ENCODE measurements at places on chromosomes 1 and 21.

DNA sequence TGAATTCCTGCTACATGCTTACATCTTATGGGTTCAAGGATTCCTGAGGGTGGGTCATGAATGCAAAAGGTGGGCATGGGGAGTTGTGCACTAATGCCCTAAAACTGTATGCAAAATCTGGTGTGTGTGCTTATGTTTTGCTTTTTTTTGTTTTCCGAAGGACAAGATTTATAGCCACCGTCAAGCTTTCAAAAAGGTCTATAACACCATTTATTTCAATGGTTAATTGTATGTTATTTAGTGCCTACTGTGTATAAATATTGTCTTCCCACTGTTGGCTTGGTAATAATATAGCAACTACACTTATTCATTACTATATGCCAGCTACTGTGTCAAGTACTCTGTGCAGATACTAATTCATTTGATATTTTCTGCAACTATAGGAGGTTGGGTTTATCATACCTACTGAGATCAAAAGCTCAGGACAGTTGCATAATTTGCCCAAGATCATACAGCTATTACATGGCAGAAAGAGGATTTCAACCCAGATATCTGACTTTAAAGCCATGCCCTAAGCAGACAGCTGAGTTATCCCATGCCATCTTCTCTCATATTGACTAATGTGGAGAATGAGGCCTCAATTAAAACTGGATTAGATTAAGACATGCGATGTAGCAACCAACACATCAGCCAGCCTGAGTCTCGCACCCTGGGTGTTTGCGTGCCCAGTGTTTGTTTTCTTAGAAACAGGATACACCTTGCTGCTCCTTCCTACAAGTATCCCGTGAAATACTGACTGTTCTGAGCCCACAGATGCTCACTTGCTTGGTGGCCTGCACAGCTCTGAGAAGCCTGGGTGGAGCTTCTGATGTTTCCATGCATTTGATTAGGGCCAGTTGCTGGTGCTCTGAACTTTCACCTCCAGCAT lies 34.6 kb downstream of the GADD45A start:
- DNase-seq: no peak

DNA sequence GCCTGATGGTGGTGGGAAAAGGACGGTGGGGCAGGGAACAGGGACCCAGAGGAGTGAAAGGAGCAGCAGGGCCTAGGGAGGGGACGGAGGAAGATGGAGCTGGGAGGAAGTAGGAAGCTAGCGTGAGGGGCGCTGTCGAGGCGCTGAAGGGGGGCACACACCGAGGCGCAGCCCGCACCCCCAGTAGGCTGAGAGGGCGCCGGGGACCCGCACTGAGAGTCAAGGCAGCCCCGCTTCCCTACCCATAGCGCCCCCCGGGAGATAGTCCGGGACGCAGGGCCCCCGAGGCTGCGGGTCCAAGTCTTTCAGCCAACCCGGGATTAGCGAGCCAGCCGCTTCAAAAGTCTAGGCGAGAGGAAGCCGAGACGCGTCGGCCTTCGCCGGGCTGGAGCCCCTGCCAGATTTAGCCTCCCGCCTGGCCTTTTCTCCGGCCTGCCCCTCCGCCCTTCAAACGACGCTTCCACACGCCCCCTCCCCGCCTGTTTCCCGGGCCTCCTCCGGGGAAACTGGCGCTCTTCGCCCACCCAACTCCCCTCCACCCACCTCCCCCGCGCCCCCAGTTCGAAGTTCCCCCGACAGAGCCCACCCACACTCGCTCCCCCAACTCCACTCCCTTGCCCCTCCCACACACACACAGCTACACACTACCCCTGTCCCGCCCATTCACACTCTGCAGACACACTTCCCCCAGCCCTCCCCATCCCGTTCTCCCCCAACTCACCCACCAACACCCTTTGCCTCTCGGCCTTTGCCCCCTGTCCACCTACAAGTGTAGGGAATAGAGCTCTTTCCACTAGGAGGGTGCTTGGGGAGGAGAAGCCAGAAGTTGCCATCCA lies 7.8 kb upstream of the PROX1 start:
- no peak for DNase-seq

DNA sequence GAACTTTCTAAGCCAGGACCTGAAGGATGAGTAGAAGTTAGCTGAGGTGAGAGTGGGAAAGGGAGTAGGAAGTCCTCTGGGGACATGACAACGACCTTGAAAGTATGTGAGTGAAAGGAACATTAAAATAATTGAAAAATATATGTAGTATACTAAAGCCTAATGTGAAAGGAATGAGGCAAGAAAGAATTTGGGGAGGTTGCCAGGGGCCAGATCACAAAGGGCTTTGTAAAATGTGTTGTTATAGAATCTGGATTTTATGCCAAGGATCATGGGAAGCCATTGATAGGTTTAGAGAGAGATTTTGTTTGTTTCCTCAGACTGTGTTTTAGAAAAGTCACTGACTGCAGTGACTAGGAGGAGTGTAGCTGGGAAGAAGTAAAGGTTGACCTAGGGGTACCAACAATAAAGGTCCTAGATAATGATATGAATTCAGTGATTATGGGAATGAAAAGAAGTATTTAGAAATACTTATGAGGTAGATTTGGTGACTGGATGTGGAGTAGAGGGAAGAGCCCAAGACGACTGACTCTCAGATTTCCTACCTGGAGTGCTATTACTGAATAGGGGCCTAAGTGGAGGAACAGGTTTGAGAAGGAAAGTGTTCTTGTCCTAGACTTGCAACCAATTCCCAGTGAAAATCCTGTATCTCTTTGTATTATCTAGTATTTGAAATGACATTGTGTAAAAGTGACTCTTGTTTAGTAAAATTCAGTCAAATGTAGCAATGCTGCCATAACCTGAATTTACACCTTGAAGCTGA lies 179.8 kb downstream of the PHTF1 start:
- no peak for DNase-seq

DNA sequence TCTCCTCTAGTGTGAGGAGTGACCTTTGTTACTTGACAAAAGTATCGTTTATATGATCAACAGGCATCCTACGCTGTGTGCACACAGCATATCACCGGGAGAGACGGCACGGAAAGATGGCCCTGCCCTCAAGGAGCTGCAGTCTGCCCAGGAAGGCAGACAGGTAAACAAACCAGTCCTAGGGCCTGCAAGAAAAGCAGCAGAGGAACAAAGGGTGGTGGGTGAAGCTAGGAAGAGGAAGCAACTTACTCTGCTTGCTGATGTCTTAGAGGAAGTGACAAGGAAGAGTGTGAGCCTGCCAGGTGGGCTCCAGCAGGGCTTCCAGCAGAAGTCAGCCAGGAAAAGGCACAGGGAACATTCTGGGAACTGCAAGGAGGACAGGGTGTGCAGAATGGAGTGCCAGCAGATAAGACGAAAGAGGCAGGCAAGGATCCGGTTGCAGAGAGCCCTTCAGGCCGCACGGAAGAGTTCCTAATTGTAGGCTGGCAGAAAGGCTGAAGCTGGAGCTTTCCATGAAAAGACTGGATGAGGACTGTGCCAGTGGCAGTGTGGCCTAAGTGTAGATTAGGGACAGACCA lies 106.7 kb downstream of the SLC45A1 start:
- DNase-seq: no peak

DNA sequence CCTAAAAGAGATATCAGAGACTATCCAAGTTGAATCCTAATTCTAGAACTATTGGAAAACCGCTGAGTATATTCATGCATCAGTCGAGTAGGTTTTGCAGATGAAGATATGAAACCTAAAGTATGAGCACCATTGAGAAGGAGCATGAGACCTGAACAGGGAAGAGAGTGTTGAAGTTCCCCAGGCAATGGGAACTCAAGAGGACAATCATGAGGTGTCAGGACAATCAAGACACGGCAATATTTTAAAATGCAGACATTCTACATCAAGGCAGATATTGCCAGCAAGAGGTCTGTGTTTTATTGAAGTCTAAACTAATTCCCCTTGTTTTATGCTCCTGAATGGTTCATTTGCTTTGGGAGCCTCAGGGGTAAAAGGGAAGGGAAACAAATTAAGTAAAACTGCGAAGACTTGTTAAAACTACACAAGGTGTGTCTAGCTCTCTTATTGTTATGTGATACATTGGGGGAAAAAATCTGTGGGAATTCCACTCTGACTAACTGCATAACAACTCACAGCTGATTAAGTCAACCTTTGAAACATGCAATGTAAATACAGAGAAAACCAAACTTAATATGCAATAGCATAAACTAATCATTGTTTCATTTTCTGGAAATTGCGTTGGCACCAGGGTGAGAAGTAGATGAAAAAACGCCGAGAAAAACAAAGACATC lies 347.9 kb upstream of the ADGRL2 start:
- no peak for DNase-seq

DNA sequence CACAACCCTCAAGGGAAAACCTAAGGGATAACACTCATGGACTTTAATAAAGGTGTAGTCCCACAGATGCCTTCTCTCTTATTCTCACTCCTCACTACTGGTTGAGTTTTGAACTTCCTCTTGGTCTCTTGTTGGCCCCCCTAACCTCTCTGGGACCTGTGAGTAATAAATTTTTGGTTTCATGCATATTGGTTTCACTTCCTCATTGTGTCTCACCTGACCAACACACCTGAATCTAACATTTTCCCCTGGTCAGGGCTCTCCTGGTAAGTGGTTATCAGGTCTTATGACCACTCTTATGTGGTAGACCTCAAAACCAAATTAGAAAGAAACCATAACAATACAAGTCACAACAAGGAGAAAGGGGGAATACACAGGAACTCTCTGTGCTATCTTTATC lies 60.5 kb upstream of the PRMT6 start:
- DNase-seq: no peak

DNA sequence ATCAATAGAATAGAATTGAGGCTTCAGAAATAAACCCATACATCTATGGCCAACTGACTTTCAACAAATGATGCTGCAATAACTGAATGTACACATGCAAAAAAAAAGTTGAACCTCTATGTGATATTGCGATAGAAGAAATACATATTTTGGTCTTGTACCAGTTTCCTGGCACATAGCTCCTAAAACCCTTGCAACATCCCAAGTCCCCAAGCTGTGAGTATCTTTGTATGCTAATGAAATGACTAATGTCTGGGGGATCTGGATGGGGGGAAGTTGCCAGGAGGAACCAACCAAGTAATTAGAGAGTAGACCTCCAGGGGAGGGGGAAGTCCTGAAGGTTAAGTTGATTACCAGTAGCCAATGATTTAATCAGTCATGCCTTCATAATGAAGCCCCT lies 24.4 kb downstream of the BLZF1 start:
- DNase-seq: no peak

- DNase-seq: peak; percentile 65
Observed at GRCh38 chr21:46459024-46459355, 299 bp downstream of the DIP2A start.

DNA sequence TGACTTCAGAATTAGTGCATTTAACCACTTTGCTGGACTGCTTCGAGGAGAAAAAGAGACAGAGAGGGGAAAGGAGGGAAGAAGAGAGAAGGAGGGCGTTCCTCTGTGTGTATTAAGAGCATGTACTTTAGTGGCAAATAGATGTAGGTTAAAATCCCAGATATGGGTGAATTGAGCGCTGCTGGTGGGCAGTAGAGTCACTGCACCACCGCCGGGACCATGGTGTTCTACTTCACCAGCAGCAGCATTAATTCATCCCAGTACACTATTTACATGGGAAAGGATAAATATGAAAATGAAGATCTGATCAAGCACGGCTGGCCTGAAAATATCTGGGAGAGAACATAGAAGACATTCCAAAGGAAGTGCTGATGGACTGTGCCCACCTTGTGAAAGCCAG lies 20.9 kb upstream of the PPIE start:
- DNase-seq: no peak

DNA sequence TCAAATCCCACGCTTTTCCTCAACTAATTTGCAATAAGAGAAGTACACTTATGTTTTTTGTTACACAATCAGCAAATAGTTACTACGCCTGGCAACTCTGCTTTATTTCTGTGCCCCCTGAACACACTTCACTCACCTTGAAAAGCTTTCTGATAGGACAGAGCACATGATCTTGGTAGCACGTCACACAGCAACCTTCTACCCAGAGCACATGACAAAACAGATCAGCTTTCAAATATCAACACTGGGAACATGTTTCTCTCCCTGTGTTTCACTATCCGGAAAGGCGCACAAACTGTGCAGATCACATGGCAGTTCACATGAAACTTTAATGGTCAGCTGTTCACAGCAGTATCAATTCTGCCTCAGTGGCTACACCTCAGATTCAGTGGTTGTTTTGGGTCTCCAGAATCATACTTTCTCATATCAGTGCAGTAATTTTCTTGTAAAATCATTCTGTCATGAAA lies 2.2 kb downstream of the SLC19A2 start:
- DNase-seq: no peak

DNA sequence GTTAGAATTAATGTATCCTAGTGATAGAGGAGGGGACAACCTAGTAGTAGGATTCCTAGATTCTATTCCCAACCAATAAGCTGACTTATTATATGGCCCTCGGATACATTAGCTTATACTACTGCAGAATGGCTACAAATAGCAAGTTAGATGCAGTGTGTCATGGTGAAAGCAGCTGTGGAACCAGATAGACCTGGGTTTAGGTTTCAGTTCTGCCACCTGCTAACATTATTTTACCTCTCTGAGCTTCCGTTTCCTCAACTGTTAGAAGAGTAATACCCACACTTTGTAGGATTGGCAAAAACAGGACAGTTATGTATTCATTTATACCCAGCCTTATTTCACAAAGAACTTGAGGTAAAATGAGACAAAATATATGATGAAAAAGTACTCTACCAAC lies 21.6 kb upstream of the MAGOH start:
- no peak for DNase-seq

- DNase-seq: no peak
Observed at GRCh38 chr1:89929467-89930063, 65.3 kb upstream of the ZNF326 start.

- no peak for DNase-seq
Observed at GRCh38 chr1:224629965-224630364, 13.8 kb downstream of the CNIH3 start.

DNA sequence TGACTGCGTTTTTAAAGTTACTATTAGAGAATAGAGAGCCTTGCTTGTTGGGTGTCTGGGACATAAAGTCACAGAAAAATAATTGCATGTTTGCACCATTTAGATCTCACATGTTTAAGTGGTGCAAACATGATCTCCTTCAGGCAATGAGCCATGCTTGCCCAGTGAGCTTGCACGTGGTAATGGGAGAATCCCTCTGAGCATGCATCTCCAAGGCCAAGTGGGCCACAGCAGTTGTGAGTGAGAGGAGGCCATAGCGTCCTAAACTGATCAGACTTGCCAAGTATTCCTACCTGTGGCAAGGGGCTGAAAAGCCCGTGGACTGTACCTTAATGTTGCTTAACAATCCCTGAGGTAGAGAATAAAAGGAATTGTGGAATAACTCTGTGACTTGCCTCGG lies 158.3 kb downstream of the PLA2G4A start:
- no peak for DNase-seq

- DNase-seq: no peak
Observed at GRCh38 chr1:39925721-39926342, 24.1 kb upstream of the MYCL start.

- peak; percentile 68 for DNase-seq
Observed at GRCh38 chr1:235503403-235504121, 690 bp downstream of the B3GALNT2 start.

DNA sequence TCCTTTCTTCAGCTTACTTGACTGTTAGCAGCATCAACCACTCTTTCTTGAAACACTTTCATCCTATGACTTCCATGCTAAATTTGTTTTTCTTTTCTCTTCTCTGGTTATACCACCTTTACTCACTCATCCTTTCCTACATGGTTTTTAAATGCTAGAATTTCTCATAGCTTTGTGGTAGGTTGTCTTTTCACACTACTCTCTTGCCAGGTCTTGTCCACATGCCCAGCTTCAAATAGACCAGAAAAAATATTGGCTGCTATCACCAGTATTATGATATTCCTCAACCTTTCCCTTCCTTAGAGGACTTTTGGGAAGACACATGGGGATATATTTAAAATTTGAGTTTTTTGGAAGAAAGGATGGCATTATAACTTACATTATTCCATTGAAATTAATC lies 48.8 kb downstream of the PPP1R12B start:
- DNase-seq: no peak

Measured in natural killer cell treated with Interleukin-12 subunit alpha and Interleukin-12 subunit beta and Interleukin-15 and Interleukin-18, amount 100 ng/mL, for 72 hours (primary cell).